ENCODE measurements at places on chromosomes 7 and 10.

GRCh38 chr7:139725077-139725476, 52.7 kb downstream of the HIPK2 start:
- H3K36me3 ChIP-seq = no peaks in the 10 kb centered on the region
- DNase-seq = no peak
- H3K27me3 ChIP-seq = peaks cover 5% of the 10 kb centered on the region
- peaks cover 10% of the 10 kb centered on the region for H3K4me1 ChIP-seq
- H3K4me3 ChIP-seq = no peak overlapping the region

- H3K36me3 ChIP-seq = peaks cover 7% of the 10 kb centered on the region
- DNase-seq = no peak
- H3K4me3 ChIP-seq = no peak overlapping the region
- no peaks in the 10 kb centered on the region for H3K27me3 ChIP-seq
Observed at GRCh38 chr7:133783276-133783675, 343.9 kb upstream of the LRGUK start.

GRCh38 chr10:18486438-18486837, 164.9 kb downstream of the NSUN6 start:
- no peak for DNase-seq
- no peak overlapping the region for H3K4me3 ChIP-seq
- no peaks in the 10 kb centered on the region for H3K36me3 ChIP-seq

DNA sequence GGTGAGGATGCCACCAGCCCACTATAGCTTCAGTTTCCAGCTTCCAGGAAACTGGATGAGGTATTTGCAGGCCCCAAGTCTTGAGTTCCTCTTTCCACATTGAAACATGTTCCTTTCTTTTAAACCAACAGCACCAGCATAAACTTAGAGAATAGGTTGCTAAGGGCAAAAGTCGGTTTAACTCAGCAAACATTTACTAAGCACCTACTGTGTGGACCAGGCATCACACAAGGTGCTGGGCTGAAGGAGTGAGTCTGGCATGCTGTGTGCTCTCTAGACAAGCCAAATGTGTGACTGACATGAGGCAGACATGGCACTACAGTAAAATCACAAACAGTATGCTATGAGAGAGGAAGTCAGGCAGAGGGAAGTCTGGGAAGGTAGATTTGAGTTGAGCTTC, 11.0 kb upstream of the RASSF4 start:
- no peak for DNase-seq
- H3K4me1 ChIP-seq = peaks cover 24% of the 10 kb centered on the region
- H3K27ac ChIP-seq = no peak overlapping the region
- no peak overlapping the region for H3K4me3 ChIP-seq

DNA sequence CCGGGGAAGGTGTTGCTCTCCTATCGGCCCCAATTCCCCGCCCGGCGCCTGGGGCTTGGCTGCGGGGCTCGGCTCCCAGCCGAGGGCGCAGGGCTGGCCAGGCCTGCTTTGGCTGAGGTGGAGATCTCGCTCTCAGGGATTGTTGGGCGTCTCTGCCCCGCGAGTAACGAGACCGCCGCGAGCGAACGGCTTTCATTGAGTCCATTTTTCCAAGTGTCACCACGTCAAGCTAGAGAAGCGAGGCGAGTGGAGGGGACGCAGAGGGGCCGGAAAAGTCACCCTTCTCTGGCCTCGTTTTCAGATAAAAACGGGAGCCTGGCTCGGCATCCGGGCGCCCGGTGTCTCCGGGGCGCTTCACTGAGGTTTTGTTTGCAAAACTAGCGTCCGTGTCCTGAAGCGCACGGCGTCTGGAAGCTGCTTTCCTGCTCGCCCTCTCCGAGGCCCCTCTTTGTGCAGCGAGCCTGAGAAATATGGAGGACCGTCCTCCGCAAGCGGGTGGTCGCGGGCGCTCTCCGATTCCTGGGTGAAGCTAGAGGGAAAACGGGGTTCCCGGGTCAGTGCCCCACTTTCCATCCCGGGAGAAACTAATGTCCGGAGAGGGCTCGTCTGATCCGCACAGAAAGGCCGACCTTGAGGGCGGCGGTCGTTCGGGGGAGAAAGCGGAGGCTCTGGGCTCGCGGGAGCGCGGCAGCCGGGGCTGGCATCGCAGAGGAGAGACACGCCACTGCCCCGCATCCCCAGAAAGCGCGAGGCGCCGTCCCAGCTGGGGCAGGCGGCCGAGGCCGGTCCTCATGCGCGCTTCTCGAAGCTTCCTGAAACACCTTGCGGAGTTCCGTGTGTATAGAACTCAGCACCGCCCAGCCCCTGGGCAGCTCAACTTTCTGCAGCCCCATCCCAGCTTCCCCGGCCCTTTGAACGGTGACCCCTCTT, 3.5 kb upstream of the EN2 start:
- no peak for DNase-seq
- H3K4me3 ChIP-seq = peak overlapping the region; percentile 47
- H3K36me3 ChIP-seq = no peaks in the 10 kb centered on the region

GRCh38 chr7:35705932-35706461, 11.1 kb upstream of the HERPUD2 start:
- H3K36me3 ChIP-seq = no peaks in the 10 kb centered on the region
- peaks cover 3% of the 10 kb centered on the region for H3K4me1 ChIP-seq
- no peak overlapping the region for H3K4me3 ChIP-seq

- no peaks in the 10 kb centered on the region for H3K4me1 ChIP-seq
- no peak overlapping the region for H3K27ac ChIP-seq
- H3K4me3 ChIP-seq = no peak overlapping the region
- no peak for DNase-seq
- H3K27me3 ChIP-seq = peaks cover 1% of the 10 kb centered on the region
Observed at GRCh38 chr7:23093546-23093945, 12.0 kb upstream of the KLHL7 start.

- peaks cover 1% of the 10 kb centered on the region for H3K27me3 ChIP-seq
- no peaks in the 10 kb centered on the region for H3K36me3 ChIP-seq
- no peak overlapping the region for H3K27ac ChIP-seq
- H3K4me1 ChIP-seq = peaks cover 2% of the 10 kb centered on the region
- no peak overlapping the region for H3K4me3 ChIP-seq
- no peak for DNase-seq
Observed at GRCh38 chr10:2748287-2748686, 319.1 kb upstream of the PFKP start.

DNA sequence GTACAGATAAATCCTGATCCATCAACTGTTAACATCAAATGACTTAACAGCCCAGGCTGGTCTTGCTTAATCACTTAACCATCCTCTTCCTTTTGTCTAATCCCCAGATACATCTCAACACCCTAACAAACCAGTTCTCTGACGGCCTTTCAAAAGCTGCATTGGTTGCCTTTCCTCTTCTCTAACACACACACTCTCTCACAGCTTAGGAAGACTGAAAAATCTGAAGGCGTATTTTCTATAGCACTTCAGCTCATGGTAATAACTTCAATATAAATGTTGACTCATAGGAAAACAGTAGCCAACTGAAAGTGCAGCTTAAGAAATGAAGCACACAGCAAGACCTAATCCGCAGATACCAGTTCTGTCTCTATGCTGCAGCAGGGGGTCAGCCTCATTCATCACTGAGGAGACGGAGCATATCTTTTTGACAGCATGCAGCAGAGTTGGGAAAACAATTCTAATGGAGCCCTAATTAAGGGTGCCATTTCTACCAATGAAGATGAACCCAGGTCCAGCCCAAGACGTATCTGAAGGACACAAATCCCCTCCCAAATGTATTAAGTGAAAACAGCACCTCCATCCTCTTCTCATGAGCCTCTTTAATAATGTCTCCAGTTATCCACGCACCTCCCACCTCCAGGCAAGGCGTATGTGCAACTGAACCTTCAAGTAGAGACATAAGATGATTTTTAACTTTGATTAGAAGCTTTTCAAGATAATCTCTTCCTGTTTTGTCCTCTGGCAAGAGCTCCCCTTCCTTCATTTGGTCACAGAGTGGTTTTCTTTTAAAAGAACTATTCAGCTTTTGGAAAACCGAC, 211.7 kb upstream of the NFE2L3 start:
- H3K27ac ChIP-seq = no peak overlapping the region
- DNase-seq = no peak
- H3K4me1 ChIP-seq = peaks cover 10% of the 10 kb centered on the region
- H3K27me3 ChIP-seq = no peaks in the 10 kb centered on the region
- no peaks in the 10 kb centered on the region for H3K36me3 ChIP-seq

DNA sequence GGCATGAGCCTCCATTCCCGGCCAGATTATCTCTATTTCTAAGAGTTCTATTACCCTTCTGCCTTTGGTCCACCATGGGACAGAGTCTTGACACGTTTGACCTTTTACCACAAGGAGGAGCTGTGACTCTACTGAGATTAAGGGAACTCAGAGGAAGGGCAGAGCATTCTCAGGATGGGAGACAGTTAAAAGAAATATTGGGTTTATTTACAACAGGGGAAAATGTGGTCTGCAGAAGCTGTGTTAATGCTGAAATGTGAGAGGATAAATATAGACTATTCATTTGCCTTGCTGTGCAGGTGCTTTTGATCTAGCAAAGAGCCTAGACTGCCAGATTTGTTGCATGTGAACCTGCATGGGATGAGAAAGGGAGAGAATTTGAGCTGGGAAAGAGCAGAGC, 45.8 kb upstream of the PRSS58 start:
- peak; percentile 48 for DNase-seq
- H3K27me3 ChIP-seq = peaks cover 3% of the 10 kb centered on the region
- H3K4me1 ChIP-seq = no peaks in the 10 kb centered on the region
- no peak overlapping the region for H3K4me3 ChIP-seq

GRCh38 chr10:5434017-5434753, 21.8 kb downstream of the NET1 start:
- H3K27ac ChIP-seq = peak overlapping the region; percentile 81
- peaks cover 6% of the 10 kb centered on the region for H3K4me1 ChIP-seq
- H3K36me3 ChIP-seq = peaks cover 6% of the 10 kb centered on the region
- H3K4me3 ChIP-seq = no peak overlapping the region

DNA sequence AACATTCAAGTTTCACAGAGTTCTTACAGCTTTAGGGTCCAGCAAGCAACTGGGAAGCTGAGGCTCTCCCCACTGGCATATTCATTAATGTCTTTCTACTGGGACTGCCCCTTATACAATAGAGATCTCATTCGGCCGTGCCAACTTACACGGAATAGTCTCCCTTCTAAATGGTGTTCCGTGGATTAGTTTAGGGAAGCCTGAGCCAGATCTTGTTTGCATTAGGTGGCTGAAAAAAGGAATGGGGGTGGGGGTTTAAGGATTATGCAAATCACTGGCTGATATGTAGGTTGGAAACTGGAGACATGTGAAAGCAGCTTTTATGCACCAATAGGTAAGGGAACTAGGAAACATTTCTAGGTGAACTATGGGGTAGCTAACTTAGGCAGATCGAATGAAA, 218.3 kb downstream of the TRIL start:
- H3K4me3 ChIP-seq = no peak overlapping the region
- no peak overlapping the region for H3K27ac ChIP-seq
- peaks cover 5% of the 10 kb centered on the region for H3K4me1 ChIP-seq
- no peak for DNase-seq
- no peaks in the 10 kb centered on the region for H3K27me3 ChIP-seq
- H3K36me3 ChIP-seq = no peaks in the 10 kb centered on the region

- H3K4me3 ChIP-seq = no peak overlapping the region
- H3K27me3 ChIP-seq = peaks cover 4% of the 10 kb centered on the region
- no peak for DNase-seq
- H3K4me1 ChIP-seq = peaks cover 21% of the 10 kb centered on the region
- no peak overlapping the region for H3K27ac ChIP-seq
Observed at GRCh38 chr10:110461088-110461487, 36.6 kb upstream of the DUSP5 start.

- H3K4me1 ChIP-seq = peaks cover 19% of the 10 kb centered on the region
- peaks cover 15% of the 10 kb centered on the region for H3K27me3 ChIP-seq
- peaks cover 3% of the 10 kb centered on the region for H3K36me3 ChIP-seq
- no peak overlapping the region for H3K27ac ChIP-seq
- no peak overlapping the region for H3K4me3 ChIP-seq
- DNase-seq = no peak
Observed at GRCh38 chr10:124672181-124672638, 72.0 kb downstream of the FAM53B start.

DNA sequence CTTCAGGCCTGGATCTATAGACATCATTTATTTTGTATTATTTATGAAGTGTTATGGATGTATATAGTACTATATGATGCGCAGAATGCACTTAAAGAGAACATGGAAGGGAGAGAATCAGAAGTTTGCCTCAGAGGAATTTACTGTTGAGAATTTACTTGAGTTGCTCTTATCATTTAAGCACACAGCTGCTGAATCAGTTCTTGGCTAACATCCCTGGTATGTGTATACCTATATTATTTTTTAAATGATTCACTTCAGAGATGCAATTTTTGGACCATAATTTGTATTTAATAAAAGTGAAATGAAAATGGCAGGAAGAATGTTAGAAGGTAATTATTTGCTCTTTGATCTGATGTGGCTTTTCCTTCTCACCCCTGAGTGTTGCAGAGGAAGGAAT, 191.6 kb downstream of the BICC1 start:
- no peaks in the 10 kb centered on the region for H3K27me3 ChIP-seq
- H3K36me3 ChIP-seq = no peaks in the 10 kb centered on the region
- no peak for DNase-seq
- no peak overlapping the region for H3K4me3 ChIP-seq

DNA sequence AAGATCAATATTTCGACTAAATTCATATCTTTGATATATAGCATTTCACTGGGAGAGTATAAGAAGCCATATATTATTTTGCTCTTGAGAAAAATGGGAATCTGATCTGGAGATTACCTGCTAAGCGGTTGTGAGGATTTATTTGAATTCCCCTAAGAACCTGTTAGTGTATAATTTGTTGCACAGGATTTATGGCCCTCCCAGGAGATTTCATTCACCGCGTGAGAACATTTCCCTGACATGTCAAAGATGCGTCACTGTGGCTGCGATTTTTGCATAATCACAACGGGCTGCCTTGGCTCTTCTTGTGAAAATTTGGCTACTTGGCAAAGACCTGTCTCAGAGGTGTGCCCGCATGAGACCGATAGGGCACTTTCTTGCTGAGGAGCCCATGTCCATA, 184.7 kb upstream of the PFKP start:
- H3K27ac ChIP-seq = no peak overlapping the region
- DNase-seq = no peak
- H3K4me3 ChIP-seq = no peak overlapping the region
- peaks cover 3% of the 10 kb centered on the region for H3K4me1 ChIP-seq
- no peaks in the 10 kb centered on the region for H3K27me3 ChIP-seq
- no peaks in the 10 kb centered on the region for H3K36me3 ChIP-seq

- no peaks in the 10 kb centered on the region for H3K36me3 ChIP-seq
- DNase-seq = peak; percentile 72
- peaks cover 33% of the 10 kb centered on the region for H3K4me1 ChIP-seq
Observed at GRCh38 chr7:151248346-151249033, at the start of gene SMARCD3. TSS of gene SMARCD3 (minus strand) at chr7:151248694. CDS start at chr7:151248562, 132 bp downstream.

GRCh38 chr7:98341106-98341505, 59.6 kb downstream of the BRI3 start:
- no peaks in the 10 kb centered on the region for H3K4me1 ChIP-seq
- no peak overlapping the region for H3K4me3 ChIP-seq
- no peak overlapping the region for H3K27ac ChIP-seq
- H3K36me3 ChIP-seq = peaks cover 10% of the 10 kb centered on the region

GRCh38 chr7:121945480-121946236, 72.7 kb downstream of the PTPRZ1 start:
- H3K36me3 ChIP-seq = no peaks in the 10 kb centered on the region
- H3K4me1 ChIP-seq = no peaks in the 10 kb centered on the region
- no peak overlapping the region for H3K4me3 ChIP-seq
- H3K27ac ChIP-seq = no peak overlapping the region

All from endothelial cell (in vitro differentiated cells).